ENCODE measurements at places on chromosomes 11 and 22.

- peak; percentile 73 for DNase-seq
Measured at GRCh38 chr22:17570851-17571631, 7.7 kb downstream of the SLC25A18 start.

DNA sequence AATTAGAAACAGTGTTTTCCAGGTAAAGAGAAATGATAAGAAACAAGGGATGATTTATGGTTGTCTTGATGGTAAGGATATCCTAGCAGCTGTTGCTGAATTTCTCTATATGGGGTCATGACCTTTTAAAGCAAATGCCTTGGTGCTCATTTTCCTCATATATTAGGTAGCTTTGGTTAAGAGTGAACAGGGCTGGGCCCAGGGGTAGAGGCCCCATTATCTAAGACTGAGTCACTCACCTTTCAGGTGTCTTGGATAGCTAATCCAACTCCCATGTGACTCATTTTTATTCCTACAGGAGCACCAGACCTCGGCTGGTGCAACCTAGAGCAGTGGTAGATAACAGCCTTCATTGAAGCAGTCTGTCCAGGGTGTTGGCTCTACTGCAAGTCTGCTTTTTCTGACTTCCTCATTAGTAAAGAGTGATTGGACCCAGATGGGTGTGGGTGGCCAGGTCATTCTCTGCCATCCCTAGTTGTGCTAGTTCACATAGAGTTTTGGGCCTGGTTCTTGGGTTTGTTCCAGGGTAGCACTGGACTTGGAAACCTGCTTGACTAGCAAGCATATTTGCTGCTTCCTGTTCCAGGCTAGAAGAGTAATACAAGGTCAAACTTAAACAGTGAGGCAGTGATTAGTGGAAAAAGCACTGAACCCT, 37.4 kb downstream of the CTNND1 start:
- DNase-seq = no peak

- DNase-seq = no peak
Measured at GRCh38 chr11:103903621-103904323, 132.7 kb upstream of the DDI1 start.

- DNase-seq = no peak
Measured at GRCh38 chr11:2793701-2794045, 91.9 kb downstream of the CDKN1C start.

GRCh38 chr22:40432157-40432556, 61.8 kb downstream of the SGSM3 start:
- DNase-seq = no peak

DNA sequence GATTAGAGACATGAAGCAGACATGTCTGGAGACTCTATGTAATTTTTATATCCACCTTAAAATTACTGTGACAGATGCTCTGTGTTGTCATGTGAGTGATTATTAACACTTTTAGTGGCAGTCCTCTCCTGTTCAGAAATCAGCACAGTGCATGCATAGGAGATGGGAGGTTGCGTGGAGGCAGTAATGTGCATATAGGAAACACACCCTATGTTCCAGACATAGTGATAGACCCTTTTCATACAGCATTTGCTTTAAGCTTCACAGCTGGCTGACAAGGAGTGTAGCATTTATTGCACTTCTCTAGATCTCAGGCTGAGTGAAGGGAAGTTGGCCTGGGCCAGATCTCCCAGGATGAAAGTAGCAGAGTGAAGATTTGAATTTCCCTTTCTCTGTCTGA, 102.3 kb upstream of the SYN3 start:
- DNase-seq = no peak

- DNase-seq = peak; percentile 25
Measured at GRCh38 chr11:14905104-14906033, 13.3 kb upstream of the CYP2R1 start.

DNA sequence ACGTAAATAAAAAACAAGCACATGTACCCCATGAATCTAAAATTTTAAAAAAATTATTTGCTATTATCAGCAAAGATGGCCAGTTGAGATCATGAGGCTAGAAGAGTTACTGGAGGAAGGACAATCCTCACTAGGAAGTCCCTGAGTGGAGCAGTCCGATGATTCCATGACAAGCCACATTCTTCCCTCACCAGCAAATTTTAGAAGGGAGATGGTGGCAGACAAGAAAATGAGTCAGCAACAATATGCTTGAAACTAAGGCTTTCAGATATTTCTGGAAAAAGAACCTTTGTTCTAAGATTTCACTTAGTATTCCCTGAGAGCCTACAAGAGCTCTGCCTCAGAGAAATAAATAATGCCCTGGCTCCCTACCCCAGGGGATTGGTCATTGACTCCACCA, 34.9 kb downstream of the P4HA3 start:
- peak; percentile 80 for DNase-seq

- DNase-seq = no peak
Measured at GRCh38 chr11:67136156-67136555, 17.1 kb downstream of the KDM2A start.

DNA sequence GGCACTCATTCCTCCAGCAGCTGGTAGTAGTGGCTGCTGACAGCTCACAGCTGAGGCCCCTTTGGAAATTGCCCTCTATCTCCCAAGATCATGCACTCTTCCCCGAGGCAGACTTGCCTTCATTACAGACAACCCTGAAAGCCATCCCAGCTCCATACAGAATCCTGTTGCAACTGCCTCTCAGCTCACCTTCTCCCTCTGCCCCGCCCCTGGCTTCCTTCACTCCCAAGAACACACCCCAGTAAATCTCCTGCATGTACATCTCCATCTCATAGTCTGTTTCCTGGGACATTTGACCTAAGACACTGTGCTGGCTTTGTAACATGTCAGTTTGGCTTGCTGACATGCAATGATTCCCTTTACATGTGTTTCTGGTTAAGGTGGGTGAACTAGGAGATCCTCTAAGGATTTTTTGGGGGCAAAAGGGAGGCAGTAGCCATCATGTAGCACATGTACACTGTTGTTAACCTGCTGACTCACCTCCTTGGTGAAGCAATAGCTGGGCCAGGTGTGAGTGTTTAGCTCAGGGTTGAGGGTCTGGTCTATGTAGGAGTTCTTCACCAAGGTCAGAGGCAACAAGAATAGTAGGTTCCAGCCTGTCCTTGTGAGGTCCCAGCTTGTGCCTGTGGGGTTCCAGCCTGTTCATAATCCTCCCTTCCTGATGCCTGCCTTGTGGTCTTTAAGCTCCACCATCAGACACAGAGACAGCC, 179.6 kb downstream of the CSNK2A3 start:
- no peak for DNase-seq

GRCh38 chr22:22215659-22216449, 28.7 kb upstream of the VPREB1 start:
- DNase-seq = no peak

GRCh38 chr11:26478710-26479109, 93.4 kb downstream of the MUC15 start:
- no peak for DNase-seq

- DNase-seq = peak; percentile 92
Measured at GRCh38 chr22:27718186-27719035, 83.1 kb downstream of the MN1 start.

DNA sequence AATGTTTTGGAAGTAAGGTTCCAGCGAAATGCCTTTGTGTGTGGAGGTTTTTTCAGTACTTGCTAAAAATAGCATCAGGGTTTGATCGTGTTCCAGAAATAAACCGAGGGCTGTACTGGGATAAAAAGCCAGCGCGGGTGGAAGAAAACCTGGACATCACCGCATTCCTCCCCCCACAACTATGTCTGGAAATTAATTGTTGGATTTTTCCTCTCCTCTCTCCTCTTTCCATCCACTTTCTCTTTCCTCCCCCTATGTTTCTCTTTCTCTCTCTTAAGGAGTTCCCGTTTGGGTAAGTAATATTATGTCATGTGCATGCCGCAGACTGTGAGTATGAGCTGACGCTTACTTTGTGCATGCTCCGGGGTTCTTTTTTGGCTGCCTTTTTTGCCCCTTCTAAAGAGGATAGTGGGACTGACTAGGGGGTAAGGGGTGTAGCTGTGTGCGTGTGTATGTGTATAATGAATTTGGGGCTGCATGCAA, 104.2 kb upstream of the HSD17B12 start:
- peak; percentile 44 for DNase-seq

DNA sequence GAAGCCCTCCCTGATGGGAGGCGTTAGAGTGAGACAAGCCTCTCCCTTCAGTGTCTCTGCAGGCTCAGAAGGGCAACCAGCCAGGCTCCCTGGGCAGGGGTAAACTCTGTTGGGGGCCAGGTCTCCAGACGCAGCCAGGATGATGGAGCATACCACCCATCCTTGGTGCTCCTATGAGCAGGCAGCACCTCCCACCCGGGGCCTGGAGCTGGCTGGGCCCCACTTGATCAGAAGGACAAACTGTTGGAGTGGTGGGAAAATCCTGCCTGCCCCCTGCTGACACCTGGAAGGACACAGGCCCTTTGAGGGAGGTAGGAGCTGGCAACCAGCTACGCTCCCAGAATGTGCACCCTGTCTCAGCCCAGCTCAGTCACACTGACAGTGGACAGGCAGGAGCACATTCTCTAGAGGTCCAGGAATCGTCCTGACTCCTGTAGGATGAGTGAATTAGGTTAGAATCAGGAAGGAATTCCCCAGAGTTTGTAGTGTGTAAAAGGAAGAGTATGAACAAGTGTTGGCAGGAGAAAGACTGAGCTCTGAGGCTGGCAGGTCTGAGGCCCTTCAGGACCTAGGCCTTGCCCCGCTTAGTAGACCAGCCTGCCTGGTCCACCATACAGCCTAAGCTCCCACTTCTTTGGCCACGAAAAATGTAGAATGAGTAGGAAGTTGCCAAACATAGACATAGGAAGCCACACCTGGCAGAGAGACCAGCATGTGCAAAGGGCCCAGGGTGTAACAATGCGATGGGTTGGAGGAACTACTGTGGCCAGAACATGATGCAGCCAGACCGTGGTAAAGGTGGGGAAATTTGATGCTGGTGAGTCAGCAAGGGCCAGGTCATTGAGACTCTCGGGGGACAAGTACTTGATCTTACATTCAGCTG, 19.1 kb downstream of the ARHGEF17 start:
- DNase-seq = peak; percentile 65

GRCh38 chr11:56509439-56509838, 18.3 kb upstream of the OR5M8 start:
- DNase-seq = no peak

GRCh38 chr22:31102441-31103081, 4.8 kb downstream of the SELENOM start:
- peak; percentile 81 for DNase-seq

DNA sequence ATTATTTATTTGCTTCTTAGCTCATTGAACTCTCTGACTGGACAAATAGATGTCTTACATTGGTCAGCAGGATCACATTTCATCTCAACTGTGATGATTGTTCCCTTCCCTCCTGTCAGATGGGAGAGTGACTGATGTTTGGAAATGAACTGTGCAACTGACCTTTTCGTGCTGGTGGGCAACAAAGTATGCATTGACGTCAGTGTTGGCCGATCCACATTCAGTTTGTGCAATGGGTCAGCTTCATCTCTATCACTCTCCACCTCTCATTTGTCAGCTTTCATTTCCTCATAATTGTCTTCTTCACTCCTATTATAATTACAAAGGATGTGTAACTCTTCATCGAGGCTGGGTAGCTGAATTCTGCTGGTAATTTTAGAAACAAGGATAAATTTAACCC, 71.3 kb downstream of the PPP2R1B start:
- DNase-seq = peak; percentile 75

Data from fibroblast of skin of right biceps (primary cell).